Uterus (tissue), 4 donors: ENCODE measurements at places on chromosomes 12 and 14. TPM values are rescaled to one million over a fixed set of nuclear protein-coding genes. Genes with fewer than 3 reads are reported as not detected.
A peak's percentile ranks its signal among the peaks of the same experiment; 100 is the strongest.

SOAT2 gene
- not detected for total RNA-seq

DNA sequence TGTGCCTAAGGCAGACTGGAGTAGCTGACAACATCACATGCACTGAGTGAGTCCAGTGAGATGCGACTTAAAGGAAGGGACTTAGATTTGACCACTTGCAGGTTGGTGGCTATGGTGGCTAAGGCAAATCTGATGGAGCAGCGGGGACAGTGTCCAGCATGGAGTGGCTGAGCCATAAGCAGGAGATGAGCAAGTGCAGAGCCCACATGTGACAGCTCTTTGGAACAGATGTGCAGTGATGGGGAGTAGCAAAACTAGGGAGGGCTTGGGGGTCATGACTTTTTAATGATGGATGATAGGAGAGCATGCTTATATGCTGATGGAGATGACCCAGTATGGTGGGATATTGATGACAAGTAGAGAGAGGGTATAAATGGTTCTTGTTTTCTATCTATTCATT, 80.2 kb downstream of the PELI2 start:
- H3K27me3 ChIP-seq: no peaks in the 10 kb centered on the region
- no peaks in the 10 kb centered on the region for H3K4me1 ChIP-seq
- peak; percentile 31 for DNase-seq
- peak overlapping the region; percentile 58 for H3K27ac ChIP-seq

ALKBH1 gene
- total RNA-seq: 18.3 TPM

BICDL1 gene
- not detected for total RNA-seq

GRCh38 chr12:77161944-77162343, 96.6 kb upstream of the E2F7 start:
- no peaks in the 10 kb centered on the region for H3K27me3 ChIP-seq
- no peak overlapping the region for H3K4me3 ChIP-seq
- H3K4me1 ChIP-seq: no peaks in the 10 kb centered on the region
- H3K36me3 ChIP-seq: no peaks in the 10 kb centered on the region
- DNase-seq: no peak

TSPAN8 gene
- total RNA-seq: 0.51 TPM

- no peak overlapping the region for H3K4me3 ChIP-seq
- H3K27me3 ChIP-seq: no peaks in the 10 kb centered on the region
- DNase-seq: no peak
- no peaks in the 10 kb centered on the region for H3K4me1 ChIP-seq
- no peaks in the 10 kb centered on the region for H3K36me3 ChIP-seq
- H3K27ac ChIP-seq: no peak overlapping the region
Observed at GRCh38 chr12:129325566-129325965, 472.3 kb downstream of the GLT1D1 start.
